ENCODE measurements at places on chromosomes 1 and 21. TPM values are rescaled to one million over a fixed set of nuclear protein-coding genes. Genes with fewer than 3 reads are reported as not detected.

DNA sequence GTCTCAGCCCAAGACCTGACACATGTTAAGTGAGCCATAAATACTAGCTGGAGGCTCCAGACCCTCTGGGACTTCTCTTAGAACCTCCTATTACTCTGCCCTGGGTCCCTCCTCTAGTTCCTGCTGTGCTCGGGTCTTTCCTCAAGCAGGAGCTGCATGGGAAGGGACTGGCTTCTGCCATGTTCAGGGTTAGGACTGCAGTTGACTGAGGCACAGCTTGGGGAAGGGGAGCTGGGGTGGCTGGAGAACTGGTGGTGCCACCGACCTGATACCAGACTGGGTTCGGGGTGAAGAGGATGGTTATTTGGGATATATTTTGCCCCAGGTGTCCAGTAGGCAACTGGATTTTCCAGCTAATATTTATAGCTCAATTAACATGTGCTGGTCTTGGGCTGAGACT, 15.7 kb downstream of the HYI start:
- DNase-seq = no peak

- DNase-seq = peak; percentile 17
Observed at GRCh38 chr1:911875-912739, 11.6 kb upstream of the SAMD11 start.

GRCh38 chr1:205535096-205535495, 30.6 kb downstream of the CDK18 start:
- peak; percentile 12 for DNase-seq

DNA sequence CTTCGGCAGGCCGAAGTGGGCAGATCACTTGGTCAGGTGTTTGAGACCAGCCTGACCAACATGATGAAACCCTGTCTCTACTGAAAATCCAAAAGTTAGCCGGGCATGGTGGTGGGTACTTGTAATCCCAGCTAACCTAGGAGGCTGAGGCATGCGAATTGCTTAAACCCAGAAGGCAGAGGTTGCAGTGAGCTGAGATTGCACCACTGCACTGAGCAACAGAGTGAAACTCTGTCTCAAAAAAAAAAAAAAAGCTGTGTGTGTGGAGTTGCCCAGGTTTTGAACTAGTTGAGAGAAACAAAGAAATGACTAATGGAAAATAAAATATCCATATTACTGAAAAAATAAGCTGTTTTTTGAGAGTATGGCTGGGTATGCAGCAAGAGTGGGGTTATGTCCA, 100.2 kb downstream of the GTF2B start:
- no peak for DNase-seq

DNA sequence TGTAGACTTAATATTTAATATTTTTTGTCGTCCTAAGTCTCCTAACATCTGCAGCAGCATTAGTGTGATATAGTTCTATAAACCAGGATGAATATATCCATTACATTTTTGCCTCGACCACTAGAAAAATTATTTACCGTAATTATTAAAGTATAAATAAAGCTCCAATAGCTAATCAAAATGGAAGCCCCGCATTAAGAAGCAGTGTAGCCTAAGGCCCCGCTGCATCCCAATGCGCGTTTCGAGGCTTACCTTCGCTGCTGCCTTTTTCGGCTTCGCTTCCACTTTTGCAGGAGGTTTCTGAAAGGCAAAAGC, 891 bp downstream of the HMGN1 start:
- DNase-seq = no peak

DNA sequence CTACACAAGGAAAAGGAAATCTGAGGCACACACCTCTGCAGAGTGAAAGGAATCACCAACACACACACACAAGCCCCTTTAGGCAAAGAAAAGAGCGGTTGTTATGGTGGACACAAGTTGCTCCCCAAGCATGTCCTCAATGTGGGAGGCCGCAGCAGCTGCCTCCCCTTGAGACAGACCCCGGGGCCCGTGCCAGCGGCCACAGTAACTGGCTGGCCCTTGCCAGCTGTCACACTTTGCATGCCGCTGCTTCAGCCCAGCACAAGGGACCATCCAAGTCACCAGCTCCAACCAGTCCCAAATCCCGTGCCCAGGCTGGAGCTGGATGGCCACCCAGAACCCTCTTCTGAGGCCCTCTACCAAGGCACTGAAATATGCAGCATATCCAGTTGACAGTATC, 2.9 kb upstream of the OLIG1 start:
- DNase-seq = no peak

DNA sequence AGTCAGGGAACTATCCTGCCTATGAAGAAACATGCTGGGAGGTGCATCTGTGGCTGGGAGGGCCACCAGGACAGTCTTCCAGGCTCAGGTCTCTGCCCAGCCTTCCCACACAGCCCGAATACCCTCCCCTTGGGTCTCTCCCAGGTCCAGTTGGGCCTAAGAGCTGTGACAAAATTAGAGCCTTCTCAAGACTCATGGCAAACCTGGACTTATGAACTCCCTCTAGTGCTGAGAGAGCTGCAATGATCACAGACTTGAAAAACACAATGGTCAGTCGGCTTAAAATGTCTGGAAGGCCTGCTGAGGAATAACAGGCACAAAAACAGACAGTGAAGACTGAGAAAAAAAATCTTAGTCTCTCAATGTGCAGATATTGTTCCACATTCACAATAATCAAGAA, 325.1 kb downstream of the BRINP2 start:
- DNase-seq = no peak

DNA sequence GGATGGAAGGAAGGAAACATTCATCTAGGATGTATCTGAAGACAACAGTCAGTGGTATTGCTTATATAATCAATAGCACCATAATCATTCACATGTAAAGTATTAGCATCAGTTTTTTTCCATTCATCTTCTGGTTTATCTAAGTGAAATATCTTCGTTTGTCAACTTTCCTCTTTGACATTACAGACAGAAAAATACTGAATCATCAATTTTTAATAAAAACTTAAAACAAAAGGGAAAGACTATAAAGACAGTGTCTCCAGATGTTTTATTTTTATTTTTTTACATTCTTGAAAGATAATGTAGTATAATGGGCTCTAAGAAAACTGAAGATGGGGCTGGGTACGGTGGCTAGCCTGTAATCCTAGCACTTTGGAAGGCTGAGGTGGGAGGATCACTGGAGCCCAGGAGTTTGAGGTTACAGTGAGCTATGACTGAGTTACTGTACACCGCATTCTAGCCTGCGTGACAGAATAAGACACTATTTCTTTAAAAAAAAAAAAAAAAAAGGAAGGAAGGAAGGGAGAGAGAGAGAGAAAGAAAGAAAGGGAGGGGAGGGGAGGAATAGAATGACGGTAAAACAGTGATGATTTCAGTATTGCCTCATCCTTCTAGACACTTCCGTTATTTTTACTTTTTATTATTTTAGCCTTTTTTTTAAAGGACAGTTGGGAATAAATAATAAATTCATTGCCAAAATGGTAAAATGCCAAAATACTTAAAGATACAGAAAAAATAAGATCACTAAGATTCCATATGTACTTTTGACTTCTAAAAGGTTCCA, 89.5 kb downstream of the NRIP1 start:
- DNase-seq = no peak

GRCh38 chr1:237736372-237737029, 154.2 kb downstream of the ZP4 start:
- no peak for DNase-seq

GRCh38 chr1:227434808-227435444, 116.6 kb upstream of the CDC42BPA start:
- DNase-seq = no peak

DNA sequence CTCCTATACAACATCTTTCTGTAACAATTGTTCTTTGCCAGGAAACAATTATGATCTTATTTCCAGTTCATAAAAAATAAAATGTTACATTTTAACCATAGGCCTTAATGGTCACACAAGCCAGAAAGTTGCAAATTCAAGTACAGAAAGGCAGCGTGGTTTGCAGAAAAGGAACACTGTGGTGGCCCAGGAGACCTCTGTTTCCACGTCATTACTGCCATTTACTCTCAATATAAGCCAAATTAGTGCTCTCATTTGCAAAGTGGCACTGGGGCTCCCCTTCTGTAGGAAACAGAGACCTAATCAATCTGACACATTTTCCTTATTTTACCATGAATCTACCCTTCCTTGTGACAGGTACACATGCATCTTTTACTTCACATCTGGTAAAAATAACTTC, 79.3 kb upstream of the TLR5 start:
- no peak for DNase-seq

GRCh38 chr1:41342774-41343355, 18.4 kb upstream of the FOXO6 start:
- no peak for DNase-seq

DNA sequence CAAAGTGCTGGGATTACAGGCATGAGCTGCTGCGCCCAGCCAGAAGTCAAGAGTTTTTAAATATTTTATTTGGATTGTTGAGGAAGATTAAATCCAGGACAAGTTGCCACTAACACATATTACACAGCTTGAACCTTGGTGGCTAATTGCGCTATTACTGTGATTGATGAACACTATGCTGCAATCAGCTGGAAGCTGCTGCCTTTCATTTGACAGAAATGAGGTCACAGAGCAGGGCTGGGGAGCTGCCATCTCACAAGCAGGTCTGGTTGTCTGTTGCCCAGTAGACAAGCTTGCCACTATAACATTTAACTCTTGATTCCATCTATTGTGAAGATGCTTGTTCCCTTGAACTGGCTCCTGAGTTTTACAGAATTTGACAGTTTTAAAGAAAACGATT, 37.4 kb upstream of the NRDC start:
- no peak for DNase-seq

DNA sequence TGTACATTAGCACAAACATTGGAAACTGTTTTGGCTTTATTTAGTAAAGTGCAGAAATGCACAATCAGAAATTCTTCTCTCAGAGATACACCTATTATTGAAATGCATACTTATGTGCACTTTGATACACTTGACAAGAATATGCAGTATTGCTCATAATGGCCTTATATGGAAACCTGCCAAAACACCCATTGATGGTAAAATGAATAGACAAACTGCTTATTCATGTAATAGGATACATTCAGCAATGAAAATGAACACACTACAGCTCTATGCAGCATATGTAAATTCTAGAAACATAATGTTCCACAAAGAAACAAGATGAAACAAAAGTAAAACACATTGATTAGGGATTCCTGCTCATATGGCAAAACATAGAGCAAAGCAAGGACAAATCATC, 223.9 kb downstream of the S1PR1 start:
- no peak for DNase-seq

GRCh38 chr1:99565606-99566289, 80.2 kb upstream of the PALMD start:
- DNase-seq = no peak

DNA sequence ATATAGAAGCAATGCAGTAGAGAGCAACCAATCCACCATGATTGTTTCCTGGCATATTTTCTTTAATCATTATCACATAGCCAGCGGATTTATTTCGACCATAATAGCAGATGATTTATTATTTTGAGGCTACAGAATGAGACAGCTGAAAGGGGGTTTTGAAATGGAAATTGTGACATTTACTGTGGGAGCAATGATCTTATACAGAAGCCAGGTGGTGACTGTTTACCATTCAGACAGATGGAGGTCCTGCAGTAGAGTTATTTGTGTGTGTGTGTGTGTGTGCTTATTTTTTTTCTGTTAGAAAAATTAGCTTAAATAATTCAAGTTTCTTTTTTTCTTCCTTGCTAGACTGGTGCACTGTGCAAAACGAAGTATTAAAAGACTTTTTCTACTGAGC, 1784.5 kb downstream of the MRPL39 start:
- no peak for DNase-seq

- DNase-seq = no peak
Observed at GRCh38 chr1:236514703-236515442, 8.9 kb upstream of the LGALS8 start.

DNA sequence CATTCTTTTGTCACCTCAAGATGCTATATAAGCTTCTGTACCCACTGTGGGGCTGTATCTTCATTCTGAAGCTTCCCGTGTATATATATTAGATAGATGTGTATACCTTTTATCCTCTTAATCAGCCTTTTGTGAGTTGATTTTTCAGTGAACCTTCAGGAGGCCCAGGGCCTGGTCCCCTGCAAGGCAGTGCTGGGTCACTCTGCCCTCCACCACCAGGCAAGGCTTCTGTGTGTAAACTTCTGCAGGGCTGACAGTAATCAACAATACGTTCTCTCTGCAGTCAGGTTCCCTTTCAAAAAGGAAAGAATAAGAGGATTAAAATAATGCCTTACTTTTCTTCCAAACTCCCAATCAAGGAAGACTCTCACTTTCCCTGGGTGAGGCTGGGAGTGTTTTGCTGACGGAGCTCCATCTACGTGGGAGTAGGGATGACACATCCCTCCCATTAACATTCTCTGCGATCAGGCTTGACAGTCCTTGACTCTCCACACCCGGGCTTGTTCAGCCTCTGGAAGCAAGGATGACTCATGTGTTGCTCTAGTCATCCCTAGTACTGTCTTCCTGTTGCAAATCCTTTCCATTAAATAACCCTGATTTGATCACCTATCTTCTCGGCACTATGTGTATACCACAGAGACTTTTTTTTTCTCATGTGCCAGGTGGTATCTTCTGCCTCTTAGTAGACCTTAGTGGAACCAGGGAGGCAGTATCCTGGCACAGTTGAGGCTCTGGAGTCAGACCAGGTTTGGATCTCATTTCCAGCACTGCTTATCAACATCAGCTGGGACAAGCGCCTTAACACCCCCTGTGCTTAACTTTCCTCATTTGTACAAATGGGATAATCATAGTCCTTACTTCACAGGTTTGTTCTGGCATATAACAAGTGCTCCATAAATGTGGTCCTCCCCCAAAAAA, 70.3 kb upstream of the KCNK1 start:
- no peak for DNase-seq

GRCh38 chr1:233512538-233512937, 101.4 kb upstream of the KCNK1 start:
- no peak for DNase-seq

DNA sequence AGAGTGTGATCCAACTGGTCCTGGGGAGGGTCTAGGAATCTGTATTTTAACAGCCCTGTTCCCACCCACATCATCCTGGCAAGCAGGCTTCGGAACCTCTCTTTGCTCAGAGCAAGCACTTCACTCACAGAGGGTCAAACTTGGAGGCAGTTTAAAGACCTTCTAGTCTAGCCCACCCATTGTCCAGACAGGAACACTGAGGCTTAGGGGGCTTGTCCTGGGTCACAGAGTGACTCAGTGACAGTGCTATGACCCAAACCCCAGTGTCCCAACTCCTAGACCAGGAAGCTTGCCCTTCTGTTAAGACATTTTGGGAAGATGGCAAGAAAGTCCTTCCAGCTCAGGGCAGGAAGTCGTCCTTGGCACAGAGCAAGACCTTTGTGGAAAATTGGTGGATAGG, 36.5 kb downstream of the FBXO2 start:
- DNase-seq = no peak

LAPTM5 gene
- total RNA-seq = 173 TPM

EPHX1 gene
- total RNA-seq = 82.8 TPM

HAO2 gene
- total RNA-seq = not detected

CNKSR1 gene
- total RNA-seq = 42.7 TPM

OR10Z1 gene
- total RNA-seq = not detected

FAM3B gene
- 5.2 TPM for total RNA-seq

ZNF648 gene
- total RNA-seq = 0.15 TPM
